ENCODE measurements at places on chromosomes 16 and 17.
A peak's percentile ranks its signal among the peaks of the same experiment; 100 is the strongest.

DNA sequence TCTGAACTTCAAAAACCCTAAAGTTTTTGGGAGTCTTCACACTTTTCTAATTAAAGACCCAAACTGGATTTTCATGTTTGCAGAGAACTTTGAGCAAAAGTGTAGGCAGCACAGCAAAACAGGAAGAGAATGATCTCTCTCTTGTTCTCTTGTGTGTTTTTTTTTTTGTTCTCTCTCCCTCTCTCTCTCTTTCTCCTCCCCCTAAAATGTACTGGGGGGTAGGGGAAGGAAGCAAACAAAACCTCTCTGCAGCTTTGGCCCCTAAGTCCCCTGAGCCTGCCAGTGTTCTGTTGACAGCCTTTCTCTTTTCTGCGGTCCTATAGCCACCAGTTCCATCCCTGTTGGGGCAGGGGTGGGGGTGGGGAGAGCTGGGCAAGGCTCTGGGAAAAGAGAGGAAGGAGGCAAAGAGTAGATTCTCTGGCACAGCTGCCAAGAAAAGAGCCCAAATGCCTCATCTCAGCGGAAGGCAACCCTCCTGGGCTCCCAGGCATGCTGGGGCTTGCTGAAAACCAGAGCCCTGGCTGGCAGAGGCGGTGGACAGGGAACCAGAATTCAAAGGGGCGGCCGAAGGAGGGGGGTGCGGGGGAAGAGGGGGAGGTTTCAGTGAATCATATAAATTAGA is 295.3 kb downstream of the SOX9 start:
- DNase-seq, result no peak

GRCh38 chr16:27317320-27317719 is 3.5 kb downstream of the IL4R start:
- peak; percentile 45 for DNase-seq

DNA sequence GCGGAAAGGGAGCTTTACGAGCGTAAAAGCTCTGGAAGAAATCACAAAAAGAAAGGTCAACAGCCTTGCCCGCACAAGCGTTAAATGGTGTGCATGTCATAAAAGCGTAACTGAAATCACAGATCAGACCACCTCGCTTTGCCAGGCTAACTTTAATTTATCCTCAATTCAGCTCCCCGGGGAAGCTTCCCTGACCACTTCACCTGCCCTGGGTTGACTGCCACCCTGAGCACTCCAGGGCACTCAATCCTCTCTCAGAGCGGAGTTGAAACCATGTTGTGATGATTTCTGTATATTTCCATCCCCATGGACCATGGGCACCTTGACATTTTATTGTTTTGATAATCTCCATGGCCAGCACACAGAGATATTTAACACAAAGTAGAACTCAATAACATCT is 16.1 kb upstream of the NAGS start:
- DNase-seq, result no peak

- DNase-seq, result no peak
Observed at GRCh38 chr16:17171250-17172143, 299.3 kb downstream of the XYLT1 start.

GRCh38 chr17:8163978-8164814 is 1.4 kb upstream of the VAMP2 start:
- DNase-seq, result peak; percentile 85
